Esophagus squamous epithelium (tissue), 5 donors: ENCODE measurements at places on chromosomes 7 and 10.

- DNase-seq: no peak
Measured at GRCh38 chr10:123156078-123156477, 1.9 kb downstream of the BUB3 start.

DNA sequence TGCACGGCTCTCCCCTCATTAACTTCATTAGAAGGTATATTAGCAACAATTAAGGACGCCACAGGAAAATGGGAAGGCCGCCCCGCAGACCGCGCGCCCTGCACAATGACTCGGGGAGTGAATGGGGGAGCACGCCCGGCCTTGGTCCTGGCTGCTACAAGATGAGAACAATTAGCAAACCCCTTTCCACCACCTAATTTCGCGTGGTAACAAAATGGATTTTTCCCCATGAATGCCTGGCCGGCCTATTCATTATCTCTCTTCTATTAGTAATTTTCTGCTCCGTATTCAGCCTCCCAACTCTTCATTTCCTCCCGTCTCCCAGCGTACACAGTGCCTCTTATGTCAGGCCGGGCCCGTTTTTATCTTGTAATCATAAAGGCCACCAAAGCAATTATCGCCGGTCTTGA, 346.9 kb downstream of the DNAJB6 start:
- DNase-seq: no peak

- no peak for DNase-seq
Measured at GRCh38 chr7:149433124-149433523, 27.7 kb downstream of the ZNF777 start.

GRCh38 chr7:28473571-28474281, 61.4 kb downstream of the CREB5 start:
- DNase-seq: no peak

- no peak for DNase-seq
Measured at GRCh38 chr10:122494173-122494820, 32.9 kb downstream of the HTRA1 start.

GRCh38 chr7:120628251-120628650, 229.7 kb downstream of the TSPAN12 start:
- no peak for DNase-seq

DNA sequence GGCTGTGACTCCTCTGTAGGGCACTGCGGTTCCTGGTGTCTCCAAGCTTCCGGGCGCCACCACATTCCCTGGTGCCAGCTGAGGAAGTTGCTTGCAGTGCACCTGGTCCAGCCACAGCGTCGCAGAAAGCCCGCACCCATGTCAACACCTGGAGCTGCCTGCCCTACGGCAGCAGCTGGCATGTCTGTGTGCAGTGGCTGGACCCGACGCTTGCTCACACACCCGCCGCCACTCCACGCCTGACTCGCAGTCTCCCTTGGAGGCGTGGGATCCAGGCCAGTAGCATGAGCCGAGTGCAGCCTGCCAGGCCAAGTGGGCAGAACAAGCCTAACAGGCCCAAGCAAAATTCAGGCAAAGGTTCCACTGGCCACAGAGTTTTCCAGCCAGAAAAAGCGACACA, 118.1 kb upstream of the PHF14 start:
- DNase-seq: no peak

DNA sequence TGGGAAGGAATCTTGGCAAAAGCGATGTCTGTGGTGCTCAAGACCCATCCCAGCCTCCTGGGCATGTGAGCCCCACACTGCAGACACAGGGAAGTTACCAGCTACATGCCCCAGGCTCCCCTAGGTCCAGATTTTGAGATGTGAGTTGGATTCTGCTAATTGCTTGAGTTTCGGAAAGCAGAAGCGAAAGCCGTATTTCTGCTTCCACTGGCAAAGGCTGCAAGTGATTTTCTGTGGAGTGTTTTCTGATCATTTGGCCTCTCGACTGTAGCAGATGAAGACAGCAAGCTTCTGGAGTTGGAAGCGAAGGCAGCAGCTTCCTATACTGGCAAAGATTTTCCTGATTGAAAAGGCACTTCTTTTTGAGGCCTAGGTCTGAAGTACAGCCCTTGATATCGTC, 29.6 kb downstream of the ANKRD16 start:
- no peak for DNase-seq

DNA sequence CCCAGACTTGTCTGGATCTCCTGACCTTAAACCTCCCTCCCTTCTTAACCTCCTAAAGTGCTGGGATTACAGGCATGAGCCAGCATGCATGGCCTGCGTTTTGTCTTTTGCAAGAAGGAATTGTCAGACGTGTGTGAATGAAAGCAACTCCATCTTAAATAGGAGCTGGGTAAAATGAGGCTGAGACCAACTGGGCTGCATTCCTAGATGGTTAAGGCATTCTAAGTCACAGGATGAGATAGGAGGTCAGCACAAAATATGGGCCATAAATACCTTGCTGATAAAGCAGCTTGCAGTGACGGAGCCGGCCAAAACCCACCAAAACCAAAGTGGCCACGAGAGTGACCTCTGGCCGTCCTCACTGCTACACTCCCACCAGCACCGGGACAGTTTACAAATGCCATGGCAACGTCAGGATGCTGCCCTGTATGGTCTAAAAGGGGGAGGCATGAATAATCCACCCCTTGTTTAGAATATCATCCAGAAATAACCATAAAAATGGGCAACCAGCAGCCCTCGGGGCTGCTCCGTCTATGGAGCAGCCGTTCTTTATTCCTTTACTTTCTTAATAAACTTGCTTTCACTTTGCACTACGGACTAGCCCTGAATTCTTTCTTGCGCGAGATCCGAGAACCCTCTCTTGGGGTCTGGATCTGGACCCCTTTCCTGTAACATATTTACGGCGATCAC, 41.2 kb upstream of the SDK1 start:
- no peak for DNase-seq

GRCh38 chr7:55784151-55784550, 78.4 kb downstream of the SEPTIN14 start:
- DNase-seq: no peak

DNA sequence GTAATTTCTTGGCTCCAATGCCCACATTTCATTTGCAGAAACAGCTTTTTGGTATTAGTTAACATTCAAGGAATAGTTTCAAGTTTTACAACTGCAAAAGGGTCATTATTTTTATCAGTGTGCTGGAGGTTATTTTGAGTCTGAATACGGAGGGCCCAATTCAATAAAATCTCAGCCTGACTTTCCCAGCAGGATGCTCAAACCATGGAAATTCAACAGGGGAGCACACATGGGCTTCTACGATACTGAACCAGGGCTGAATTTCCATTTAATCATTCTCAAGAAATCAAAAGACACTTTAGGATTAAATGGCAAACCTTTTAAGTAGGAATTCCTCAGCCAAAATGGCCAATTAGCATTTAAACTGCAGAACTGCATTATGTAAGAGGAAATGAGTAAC, 700.9 kb upstream of the ANKRD30A start:
- DNase-seq: no peak

DNA sequence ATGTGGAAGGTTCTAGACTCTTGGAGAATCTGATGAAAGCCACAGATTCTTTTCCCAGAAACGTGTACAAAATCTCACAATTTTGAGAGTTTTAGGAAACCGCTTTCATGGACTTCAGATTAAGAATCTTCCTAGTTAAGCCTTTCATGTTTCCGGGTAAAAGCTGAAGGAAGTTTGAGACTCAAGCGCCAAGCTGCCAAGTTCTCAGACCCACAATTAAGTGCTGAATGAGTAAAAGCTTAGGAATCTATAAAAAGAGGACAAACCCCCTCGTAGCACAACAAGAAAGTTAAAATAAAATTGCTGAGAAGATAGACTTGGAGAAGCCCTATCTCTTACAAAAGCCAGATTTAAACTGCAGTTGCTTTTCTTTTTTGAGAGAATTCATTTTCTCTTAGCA, 99.6 kb downstream of the ST8SIA6 start:
- DNase-seq: no peak

DNA sequence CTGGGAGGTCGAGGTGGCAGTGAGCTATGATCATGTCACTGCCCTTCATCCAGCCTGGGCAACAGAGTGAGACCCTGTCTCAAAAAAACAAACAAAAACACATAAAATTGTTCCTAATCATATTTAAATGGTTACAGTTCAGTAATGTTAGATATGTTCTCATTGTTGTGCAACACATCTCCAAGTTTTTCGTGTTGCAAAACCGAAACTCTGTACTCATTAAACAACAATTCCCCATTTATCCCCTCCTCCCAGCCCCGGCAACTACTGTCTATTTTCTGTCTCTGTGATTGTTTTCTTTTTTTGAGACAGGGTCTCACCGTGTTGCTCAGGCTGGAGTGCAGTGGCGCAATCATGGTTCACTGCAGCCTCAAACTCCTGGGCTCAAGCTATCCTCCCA, 16.1 kb upstream of the PRXL2A start:
- DNase-seq: no peak

DNA sequence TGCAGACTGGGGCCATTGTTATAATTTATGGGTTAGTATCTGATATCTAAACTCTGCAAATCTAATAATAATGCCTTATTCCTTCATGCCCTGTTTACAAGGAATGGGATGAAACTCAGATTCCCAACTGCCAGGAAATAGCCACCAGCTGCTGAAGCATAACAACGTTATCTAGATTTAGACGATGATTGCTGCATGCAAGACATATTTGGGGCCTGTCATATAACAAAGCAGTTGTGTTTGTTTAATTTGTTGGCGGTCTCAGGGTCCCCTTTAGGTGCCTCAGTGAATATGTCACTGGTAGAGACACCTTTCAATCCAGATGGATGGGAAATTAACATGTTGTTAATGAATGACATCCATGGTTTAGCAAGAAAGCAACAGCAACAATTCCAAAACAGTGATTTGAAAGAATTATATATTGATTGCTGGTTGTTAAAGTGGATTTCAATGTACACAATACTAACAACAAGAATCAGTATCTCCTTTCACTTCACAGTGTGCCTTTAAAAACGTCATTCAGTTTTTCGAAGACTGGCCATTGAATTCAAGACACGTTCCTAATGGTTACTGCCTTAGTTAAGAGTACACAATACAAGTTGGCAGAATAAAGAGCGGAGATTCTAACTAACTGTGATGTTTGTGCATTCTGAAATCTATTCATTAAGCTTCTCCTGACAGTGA, 860.6 kb upstream of the CELF2 start:
- DNase-seq: no peak

DNA sequence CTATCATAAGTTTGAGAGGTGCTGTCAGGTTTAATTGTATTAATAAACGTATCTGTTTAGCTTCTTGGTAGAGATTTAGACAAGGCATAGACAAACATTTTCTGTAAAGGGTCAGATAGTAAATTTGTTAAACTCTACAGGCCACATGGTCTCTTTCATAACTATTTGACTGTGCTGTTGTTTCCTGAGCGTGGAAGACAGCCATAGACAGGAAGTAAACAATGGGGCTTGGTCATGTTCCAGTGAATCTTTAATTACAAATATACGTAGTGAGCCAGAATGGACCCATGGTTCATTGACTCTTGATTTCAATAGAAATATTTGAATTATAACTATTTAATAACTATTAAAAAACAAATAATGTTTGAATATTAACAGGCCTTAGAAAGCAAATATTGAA, 451.1 kb downstream of the SH2D4B start:
- DNase-seq: no peak

DNA sequence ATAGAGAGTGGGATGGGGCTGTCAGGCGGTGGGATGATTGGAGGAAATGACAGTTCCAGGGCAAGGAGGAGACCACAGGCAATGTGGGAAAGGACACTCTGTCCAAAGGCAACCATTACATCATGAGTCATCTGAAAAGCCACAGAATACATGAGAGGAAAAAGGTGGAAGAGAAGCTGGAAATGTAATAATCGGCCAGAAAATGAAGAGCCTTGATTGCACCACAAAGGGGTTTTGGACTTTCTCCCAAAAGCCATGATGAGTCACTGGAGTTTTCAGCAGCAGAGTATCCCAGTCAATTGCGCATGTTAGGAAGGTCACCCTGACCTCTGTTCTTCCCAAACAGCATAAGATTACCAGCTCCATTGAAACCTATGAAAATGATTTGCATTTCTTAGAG, 222.0 kb downstream of the LHFPL3 start:
- DNase-seq: no peak

GRCh38 chr10:11678074-11678793, 63.9 kb upstream of the ECHDC3 start:
- no peak for DNase-seq

DNA sequence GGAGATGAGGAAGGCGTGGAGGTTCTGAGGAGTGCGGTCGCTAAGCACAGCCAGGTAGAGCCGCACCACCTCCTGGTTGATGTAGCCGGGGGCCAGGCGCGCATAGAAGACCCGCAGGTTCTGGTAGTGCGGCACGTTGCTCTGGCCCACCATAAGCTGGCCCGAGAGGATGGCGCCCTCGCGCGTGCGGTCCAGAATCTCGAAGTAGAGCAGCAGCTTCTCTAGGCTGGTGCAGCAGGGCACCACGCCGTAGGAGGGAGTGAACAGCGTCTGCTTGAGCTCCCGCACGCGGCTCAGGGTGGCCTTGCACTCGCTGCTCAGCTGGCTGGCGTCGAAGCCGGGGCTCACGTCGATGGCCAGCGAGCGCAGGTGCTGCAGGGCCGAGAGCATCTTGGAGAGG, 77.8 kb upstream of the TNRC18 start:
- no peak for DNase-seq

DNA sequence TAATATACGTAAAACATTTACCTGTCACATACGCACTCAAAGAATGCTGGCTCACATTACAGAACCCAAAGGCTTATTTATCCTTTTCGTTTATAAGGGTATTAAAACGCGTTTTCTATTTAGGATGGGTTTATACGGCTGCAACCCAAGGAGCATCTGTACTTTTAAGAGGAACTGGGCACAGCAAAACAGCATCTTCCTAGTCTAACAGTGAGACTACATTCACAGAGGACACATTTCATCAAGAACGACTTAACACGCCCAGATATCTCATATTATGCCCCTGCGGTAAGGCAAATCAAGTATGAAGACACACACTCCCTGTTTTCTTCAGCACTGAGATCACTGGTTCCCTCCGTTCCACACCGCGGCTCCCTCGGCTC, 533 bp upstream of the DMTF1 start:
- DNase-seq: no peak

DNA sequence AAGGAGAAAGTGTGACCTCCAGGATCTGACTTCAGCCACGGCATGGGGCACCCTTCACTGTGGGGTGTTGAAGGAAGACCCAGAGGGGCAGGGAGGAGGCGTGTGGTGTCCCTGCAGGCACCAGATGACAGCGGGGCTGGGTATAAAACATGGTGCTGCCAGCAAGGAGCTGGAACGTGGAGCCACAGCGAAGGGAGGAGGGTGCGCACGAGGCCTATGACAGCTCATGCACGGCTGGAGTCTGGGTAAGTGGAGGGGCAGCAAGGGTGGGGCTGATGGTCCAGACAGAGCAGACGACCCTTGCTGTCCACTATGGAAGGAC, 27.8 kb upstream of the FOXL3 start:
- no peak for DNase-seq

GRCh38 chr7:15688279-15688626, 1.8 kb upstream of the MEOX2 start:
- DNase-seq: no peak

DNA sequence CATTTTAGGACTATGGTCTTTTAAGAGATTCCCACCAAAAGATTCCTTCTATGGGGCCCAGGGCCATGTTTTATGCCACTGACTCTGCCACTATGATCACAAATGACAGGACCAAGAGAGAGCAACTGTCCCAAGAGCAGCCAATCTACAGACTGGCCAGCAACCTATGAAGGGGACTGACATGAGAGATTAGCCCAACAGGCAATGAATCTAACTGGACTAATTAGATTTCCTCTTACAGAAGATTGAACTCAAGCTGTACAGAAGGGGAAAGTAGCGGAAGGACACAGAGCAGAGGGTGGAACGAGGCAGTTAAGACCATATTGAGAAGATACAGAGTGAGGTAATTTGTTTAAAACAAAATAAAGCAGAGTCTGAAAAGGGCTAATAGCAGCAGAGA, 25.8 kb downstream of the ZNF800 start:
- no peak for DNase-seq

GRCh38 chr7:123941391-123942180, 16.5 kb downstream of the SPAM1 start:
- DNase-seq: no peak
